Activated gamma-delta T cell treated with Interleukin-2 at 50 U/mL for 16 hours (primary cell): ENCODE measurements at places on chromosomes 4 and X.

- no peak for DNase-seq
These were observed at the start of gene MAP7D2 for GRCh38 chrX:20116577-20117240. MAP7D2 (minus strand) TSS chrX:20116907; CDS start chrX:20116879, 28 bp downstream.

DNA sequence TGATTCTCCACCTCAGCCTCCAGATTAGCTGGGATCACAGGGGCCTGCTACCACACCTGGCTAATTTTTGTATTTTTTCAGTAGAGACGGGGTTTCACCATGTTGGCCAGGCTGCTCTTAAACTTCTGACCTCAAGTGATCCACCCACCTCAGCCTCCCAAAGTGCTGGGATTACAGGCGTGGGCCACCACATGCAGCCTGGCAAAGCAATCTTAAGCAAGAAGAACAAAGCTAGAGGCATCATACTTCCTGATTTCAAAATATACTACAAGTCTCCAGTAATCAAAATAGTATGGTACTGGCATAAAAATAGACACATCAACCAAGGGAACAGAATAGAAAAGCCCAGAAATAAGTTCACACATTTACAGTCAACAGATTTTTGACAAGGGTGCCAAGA is 12.8 kb upstream of the F8A1 start:
- DNase-seq = no peak

- DNase-seq = no peak
These were observed 347.5 kb downstream of the NKX6-1 start for GRCh38 chr4:84151574-84151973.

GRCh38 chr4:184000457-184001396 is 95.6 kb downstream of the STOX2 start:
- no peak for DNase-seq

- DNase-seq = no peak
These were observed 229.6 kb downstream of the OPHN1 start for GRCh38 chrX:68203646-68204045.

DNA sequence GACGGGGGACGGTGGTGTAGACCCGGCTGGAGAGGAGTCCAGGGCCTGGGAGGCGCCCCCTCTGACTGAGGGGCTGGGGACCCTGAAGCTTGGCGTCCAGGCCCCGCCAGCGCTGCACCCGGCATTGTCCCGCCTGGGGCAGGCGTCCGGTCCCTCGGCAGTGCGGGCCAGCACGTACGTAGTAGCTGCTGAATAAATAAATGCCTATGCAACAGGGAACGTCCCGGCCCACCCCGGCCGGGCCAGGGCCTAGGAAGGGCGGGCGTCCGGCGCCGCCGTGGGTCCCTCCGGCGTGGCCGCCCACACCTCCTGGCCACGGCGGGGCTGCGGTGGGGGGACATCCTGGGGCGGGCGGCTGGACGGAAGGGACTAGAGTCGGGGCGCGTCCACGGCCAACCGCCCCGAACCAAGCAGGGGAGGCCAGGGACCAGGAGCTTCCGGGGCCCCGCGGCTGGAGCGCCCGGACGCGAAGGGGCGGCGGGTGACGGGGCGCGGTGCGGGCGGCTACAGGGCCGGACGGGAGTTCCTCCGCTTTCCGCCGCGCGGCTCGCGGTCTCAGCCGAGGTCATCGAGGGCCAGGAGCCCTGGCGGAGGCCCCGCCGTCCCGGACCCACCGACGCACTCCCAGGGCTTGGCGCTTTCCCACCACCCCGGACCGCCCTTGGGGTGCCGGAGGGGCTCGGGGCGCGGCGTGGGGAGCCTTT is 886 bp upstream of the WWC2 start:
- DNase-seq = peak; percentile 6

- DNase-seq = no peak
These were observed 24.3 kb downstream of the GRID2 start for GRCh38 chr4:92328095-92328494.

- no peak for DNase-seq
These were observed 8.5 kb downstream of the MXD4 start for GRCh38 chr4:2253160-2254084.

- no peak for DNase-seq
These were observed 325.4 kb downstream of the PCDH10 start for GRCh38 chr4:133474501-133474900.

DNA sequence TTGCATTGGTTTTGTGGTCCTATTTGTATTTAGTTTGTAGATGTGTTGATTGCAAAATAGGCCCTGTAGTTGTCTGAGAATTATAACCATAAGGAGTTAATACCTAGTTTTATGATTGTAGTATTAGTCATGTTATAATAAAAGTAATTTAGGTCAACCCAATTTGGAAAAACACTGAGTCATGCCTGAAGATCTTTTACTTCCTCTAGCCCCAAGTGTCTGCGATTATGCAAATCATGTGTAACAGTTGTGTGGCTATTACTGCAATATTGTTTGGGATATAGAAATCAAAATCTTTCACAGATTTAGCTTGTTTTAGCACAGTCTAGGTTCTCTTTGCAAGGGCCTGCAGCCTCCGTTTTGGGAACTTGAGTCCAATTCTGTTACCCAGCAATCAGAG is 12.6 kb downstream of the SRD5A3 start:
- DNase-seq = no peak

GRCh38 chr4:154344686-154345085 is 146.9 kb downstream of the DCHS2 start:
- DNase-seq = no peak

- no peak for DNase-seq
These were observed 176.0 kb upstream of the NWD2 start for GRCh38 chr4:37068580-37068979.

- no peak for DNase-seq
These were observed 17.8 kb downstream of the TMEM192 start for GRCh38 chr4:165094873-165095272.

- no peak for DNase-seq
These were observed 10.0 kb downstream of the ELMOD2 start for GRCh38 chr4:140533951-140534480.

DNA sequence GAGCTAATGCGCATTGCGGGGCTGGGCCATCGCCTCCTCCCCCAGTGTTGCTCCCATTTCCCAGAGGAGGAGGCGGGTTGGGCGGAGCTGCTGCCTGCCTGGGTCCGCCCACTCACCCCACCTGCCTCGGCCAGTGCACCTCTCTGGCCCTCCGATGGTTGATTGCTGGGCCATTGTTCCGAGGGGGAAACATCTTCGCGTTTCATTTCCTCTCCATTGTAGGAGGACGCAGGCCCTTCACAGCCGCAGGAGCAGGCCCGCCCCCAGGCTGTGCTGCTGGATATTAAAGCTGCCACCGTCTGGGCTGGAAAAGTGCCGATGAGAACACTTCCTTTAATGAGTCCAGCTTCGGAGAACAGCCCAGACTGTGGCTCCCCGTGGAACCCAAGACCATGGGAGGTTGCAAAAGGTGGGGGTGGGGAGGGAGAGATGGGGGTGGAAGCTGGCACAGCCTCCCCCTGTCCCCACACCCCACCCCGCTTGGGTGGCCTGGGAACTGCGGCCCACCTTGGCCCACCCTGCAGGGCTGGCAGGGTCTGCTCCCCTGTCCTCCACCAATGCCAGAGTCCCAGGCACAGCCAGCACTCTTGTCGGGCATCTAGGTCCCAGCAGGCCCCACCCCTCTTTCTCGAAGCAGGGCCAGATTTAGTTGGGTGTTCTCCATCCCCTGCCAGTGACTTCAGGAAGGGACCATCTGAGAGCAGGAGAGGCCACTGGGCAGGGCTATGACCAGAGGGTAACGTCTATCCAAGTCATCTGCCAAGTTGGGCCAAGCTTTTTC is 96.6 kb downstream of the ADRA2C start:
- DNase-seq = no peak

- no peak for DNase-seq
These were observed 251.8 kb upstream of the FTHL17 start for GRCh38 chrX:31323658-31324057.

GRCh38 chrX:119871245-119871598 is 311 bp downstream of the RNF113A start:
- no peak for DNase-seq

DNA sequence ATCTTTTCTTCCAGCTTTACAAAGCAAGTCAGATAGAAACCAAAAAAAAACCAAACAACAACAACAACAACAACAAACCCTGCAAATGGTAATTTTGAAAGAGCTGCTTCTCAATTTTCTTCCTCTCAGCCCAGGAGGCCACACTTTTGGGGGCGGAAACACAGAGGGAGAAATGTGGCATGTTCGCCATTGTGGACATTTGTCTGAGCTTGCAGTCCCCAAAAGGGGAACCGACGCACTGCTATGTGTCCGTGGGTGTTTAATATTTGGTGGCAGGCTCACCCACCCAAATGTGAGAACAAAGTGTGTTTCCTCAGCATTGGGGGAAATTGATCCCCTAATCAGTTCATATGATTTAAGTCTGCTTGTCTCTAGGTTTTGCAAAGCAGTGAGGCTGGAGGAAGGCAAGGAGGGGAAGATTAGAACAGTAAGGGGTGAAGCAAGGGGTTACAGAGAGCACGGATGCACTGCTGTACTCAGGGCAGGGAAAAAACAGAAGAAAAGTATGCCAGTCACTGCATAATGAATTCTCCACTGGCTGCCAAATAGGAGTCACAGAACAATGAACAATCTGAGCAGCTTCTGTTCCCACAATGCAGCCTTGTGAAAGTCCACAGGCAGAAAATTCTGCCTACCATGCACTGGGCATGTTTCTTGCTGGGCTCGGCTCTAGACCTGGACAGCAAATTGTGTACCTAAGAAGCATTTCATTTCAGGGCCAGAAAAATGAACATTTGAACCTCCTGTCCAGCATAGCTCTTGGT is 74.7 kb upstream of the GPM6B start:
- no peak for DNase-seq

DNA sequence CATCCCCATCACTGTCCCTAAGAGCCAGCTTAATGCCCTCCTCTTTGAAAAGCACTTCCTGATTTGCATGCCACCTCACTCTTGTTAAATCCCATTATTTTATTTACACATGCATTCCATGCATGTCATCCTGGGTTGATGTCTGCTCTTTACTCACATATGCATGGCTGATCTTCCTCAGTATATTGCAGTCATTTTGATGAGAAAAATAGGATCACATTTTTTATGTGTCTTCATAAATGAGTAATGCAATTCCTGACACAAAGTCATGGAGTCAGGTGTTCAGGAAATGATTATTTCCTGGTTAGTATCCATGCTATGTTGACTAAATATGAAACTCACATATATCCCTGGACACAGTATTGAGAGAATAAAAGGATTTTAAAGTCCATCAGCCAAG is 204.7 kb downstream of the SLIT2 start:
- DNase-seq = no peak
